CD4-positive, alpha-beta T cell treated with Interleukin-17A for 4 hours (primary cell): ENCODE measurements at places on chromosomes 11 and 22.
A peak's percentile ranks its signal among the peaks of the same experiment; 100 is the strongest.

- DNase-seq = no peak
Measured at GRCh38 chr11:131773626-131774025, 403.2 kb downstream of the NTM start.

DNA sequence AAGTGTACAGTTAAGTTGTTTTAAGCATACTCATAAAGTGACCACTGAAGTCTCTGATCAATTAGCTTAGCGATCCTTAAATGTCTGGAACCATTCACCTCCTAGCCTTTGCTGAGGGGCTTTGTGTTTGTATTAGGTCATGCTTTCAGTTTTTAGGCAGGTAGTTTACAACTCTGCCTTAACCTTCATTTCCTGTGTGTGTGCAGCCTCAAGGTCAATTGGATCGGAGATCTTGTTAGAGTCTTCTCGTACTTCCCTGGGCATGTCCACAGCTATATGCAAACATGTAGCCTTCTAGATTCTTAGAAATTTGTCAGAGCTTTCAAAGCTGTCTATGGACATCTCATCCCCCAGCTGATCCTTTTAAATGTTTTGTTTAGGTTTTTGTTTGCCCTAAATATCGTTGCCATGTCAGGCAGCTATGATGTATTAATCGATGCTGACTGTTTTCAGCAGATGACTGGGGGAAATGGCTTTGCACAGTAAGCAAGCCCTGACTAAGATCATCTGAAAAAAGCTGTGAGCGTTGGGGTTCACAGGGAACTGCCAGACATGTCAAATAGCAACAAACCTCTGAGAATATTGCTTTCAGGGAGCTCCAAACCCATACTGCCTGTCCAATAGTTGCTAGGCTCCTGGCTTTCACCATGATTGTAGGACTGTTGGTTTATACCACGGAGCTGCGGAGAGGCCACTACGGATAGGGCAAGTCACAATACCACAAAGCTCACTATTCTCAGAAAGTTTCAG lies 45.6 kb downstream of the GLYAT start:
- DNase-seq = no peak

DNA sequence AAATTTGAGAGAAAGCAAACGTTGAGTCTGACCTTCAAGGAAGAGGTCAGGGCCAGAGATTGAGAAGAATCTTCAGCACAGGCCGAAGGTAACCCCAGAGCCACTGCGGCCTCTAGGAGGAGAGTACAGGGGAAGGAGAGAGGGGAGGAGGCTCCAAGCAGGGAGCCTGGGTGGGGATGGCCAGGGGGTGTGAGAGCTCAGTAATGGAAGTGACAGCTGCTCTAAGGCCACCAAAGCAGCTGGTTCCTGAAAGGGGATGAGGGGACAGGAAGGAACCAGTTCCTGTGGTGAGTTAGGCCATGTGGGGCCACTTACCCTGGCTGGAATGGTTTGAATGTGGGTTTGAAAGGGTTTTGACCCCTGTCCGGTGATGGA lies 46.1 kb downstream of the PISD start:
- DNase-seq = no peak

DNA sequence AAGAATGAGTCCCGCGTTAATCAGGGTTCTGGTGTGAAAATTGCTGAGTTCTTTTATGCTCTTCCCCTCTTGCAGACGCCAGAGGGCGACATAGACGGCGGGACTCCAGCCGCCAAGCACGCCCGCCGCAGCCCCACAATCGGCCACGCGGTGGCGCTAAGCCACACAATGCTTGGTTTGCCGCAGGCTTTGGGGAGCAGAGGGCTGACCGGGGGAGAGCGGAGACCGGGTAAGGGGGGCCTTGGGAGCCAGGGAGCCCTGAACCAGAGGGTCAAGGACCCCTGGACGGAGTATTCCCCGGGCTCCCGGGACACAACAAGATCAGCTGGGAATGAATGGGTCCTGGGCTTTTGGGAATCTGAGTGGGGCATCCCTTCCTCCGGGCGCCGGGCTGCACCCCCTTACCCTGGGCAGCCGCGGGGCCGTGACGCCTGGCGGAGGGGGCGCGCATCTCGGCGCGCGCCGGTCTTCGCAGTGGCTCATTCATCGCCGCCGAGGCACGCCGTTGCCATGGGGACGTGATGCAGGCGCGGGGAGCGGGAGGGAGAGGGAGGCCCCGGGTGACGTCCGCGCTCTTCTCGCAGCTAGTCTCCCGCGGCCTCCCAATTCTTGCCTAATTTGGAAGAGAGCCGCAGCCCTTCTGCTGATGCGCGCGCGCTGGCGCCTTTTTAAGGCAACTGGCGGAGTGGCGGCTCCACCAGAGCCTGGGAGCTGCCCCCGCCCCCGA lies 12.2 kb upstream of the NPAS4 start:
- DNase-seq = peak; percentile 95

DNA sequence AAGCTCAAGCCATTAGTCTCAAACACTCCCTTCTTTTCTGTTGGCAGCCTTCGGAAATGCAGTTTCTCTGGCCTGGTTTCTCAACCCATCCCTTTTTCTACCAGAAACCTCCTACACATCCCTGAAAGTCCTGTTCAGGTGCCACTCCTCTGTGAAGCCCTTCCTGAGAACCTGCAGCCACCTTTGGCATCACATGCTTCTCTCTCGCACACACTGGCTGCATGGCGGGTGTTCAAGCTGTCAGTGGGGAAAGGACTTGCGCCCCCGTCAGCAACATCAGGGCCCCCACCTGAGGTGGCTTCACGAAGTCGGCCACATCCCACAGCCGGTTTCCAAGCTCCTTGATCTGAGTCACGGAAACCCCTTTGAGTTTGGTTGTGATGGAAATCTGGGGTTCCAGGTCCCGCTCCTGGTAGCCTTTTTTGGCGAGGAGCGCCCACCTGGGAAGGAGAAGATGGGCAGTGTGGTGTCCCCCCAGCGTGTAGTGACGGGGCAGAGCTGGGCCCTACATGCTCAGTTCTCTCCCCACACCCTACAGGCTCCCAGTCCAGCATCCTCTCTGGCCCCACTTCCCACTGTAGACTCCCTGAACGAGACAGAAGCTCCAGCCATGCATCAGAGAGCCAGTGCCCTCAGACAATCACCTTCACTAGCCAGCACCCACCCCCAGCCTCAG lies 1.7 kb upstream of the LRRC74B start:
- no peak for DNase-seq

- DNase-seq = no peak
Measured at GRCh38 chr11:130516554-130517505, 68.4 kb downstream of the ADAMTS15 start.

- DNase-seq = no peak
Measured at GRCh38 chr11:119028346-119029068, 2.2 kb downstream of the SLC37A4 start.

DNA sequence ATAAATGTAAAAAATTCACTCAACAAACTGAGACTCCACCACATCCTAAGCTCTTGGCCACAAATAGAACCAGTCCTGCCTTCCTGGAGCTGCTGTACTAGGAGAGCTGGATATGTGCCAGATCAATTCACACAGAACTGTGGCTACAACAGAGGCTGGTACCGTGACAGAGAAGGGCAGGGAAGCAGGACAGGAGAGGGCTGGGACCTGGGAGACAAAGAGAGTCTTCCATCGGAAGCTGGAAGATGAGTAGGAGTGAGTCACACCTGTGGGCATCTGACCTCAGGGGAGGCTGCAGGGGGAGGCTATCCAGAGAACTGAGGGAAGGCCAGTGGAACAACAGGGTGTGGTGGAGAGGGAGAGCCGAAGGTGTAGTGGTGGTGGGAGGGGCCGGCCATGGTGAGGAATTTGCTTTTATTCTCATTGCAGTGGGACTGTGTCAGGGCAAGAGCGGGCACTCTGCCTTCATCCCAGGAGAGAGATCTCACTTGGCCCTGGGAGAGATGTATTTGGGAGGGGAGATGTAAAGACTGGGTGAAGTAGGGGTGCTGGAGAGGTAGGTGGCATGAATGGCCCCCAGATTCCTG lies 1.9 kb upstream of the LTBP3 start:
- DNase-seq = no peak

GRCh38 chr22:22772396-22772795 lies 115.2 kb upstream of the IGLL5 start:
- no peak for DNase-seq

DNA sequence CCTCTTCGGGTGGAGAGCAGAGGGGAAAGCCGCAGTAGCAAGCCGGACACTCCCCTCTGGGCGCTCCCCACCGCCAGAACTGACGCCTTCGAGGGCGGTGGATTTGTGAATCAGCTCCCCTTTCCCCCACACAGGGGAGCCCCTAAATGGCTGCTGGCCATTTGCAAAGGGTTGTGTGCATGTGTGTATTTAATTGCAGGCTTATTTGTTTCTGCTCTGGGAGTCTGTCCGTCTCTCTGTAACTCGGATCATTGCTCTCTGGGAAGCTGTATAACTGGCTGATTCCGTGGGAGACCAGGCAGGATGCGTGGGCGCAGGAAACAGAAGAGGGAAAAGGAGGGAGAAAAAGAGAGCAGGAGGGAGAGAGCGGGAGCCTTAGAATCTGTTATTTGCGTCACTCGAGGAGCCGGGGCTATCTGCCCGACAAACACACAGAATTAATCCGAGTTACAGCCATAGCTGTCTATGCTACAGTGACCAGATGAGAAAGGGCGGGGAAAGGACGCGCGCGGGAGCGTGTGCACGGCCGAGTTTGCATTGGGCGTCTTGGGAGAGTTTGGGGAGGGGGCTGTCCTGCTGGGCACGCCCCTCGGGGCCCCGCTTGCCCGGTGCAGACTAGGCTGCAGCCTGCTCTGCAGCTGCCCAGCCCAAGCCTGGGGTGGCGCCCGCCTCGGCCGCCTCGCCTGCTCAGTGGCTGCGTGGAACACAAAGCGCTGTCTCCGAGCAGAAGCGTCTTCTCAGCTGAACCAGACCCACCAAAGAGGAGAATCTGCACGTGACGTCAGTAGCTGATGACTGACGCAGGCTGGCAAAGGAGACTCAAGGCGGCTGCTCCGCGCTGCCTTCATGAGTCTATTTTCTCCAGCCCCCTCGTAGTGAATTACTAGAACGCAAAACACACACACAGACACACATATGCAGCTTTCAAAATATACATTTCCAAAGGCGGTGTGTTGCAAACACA lies 105.3 kb upstream of the HSD17B12 start:
- DNase-seq = no peak

DNA sequence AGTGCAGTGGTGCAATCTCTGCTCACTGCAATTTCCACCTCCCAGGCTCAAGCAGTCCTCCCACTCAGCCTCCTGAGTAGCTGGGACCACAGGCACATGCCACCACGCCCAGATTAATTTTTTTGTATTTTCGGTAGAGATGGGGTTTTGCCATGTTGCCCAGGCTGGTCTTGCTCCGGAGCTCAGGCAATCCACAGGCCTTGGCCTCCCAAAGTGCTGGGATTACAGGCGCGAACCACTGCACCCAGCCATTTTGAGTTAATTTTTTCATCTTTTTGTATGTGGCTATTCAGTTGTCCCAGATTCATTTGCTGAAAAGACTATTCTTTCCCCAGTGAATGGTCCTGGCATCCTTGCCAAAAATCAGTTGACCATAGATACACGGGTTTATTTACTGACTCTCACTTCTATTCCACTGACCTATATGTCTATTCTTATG lies 63.6 kb downstream of the MAPK1 start:
- no peak for DNase-seq

DNA sequence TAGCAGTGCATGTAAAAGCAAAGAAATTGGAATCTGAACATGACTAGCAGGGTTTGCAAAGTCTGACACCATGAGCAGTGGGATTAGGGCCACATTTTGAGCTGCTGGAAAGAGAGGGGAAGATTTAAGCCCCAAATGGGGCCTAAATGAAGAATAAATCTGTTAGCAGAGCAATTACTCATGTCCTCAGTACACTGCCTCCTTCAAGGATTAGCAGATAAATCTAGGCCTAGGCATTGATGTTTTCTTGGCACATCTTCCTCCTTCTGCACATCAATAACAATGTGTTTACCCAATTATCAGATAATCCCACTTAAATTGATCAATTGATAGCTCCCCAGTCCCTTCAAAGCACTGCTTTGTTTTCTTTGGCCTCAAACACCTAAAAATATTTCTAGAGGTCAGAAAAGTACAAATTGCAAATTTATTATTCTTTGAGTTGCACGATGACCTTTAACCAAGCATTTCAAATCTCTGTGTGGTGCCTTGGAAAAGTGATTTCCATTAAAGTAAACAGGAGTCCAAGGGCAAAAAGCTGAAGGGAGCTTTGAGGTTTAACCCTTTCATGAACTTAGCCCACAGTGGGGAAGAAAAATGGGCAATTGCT lies 514.7 kb upstream of the CHORDC1 start:
- no peak for DNase-seq

DNA sequence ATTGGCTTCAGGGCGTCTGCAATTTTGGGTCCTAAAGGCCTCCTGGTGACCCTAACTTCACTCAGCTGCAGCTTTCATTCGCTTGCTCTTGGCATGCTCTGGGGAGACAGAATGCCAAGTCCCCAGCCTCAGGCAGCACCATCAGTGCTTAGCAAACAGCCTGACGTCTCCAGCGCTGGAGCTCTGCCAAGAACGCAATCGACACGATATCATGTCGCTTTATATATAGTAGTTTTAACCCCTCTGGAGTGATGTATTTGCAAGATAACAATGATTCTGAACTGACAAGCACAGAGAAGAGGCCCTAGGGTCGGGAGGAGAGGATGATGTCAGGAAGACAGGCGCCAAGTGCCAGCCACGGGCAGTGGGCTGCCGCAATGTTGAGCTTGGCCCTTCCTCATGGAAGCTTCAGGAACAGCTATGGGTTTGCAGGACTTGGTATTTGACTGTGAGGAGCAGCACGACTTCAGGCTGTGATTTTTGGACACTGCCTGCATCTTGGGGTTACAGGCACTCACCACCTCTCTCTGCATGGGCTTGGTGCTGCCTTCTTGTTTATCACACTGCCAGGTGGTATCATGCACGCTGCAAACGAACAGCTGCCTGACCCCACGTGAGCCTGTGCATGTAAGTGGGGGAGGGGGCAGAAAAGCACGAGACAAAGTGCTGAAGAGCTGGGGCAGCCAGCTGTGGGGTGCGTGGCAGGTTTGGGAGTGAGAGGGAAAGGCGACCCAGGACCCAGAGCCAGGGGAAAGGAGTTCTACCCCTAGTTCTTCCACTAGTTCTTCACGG lies 26.1 kb downstream of the B3GAT1 start:
- DNase-seq = no peak

- DNase-seq = no peak
Measured at GRCh38 chr11:59523541-59523940, 12.2 kb downstream of the OR4D9 start.

GRCh38 chr22:24335496-24335895 lies 64.9 kb downstream of the SPECC1L start:
- no peak for DNase-seq
